ENCODE measurements at places on chromosomes 3 and 15. TPM values are rescaled to one million over a fixed set of nuclear protein-coding genes. Genes with fewer than 3 reads are reported as not detected.

GRCh38 chr3:30502742-30503073 lies 103.7 kb upstream of the TGFBR2 start:
- no peak for DNase-seq

- DNase-seq, result no peak
Measured at GRCh38 chr15:45162771-45163507, 24.8 kb downstream of the SHF start.

Gene SLC27A2
- not detected for total RNA-seq

Gene HTR3E
- total RNA-seq, result not detected

Gene IL20RB
- total RNA-seq, result 0.94 TPM

Gene CACNA1D
- 0.95 TPM for total RNA-seq

Gene QARS1
- total RNA-seq, result 144 TPM

- no peak for DNase-seq
Measured at GRCh38 chr3:197209366-197210260, 88.8 kb downstream of the DLG1 start.

Gene CLRN1
- not detected for total RNA-seq

GRCh38 chr3:23657647-23658046 lies 148.1 kb upstream of the UBE2E1 start:
- no peak for DNase-seq

DNA sequence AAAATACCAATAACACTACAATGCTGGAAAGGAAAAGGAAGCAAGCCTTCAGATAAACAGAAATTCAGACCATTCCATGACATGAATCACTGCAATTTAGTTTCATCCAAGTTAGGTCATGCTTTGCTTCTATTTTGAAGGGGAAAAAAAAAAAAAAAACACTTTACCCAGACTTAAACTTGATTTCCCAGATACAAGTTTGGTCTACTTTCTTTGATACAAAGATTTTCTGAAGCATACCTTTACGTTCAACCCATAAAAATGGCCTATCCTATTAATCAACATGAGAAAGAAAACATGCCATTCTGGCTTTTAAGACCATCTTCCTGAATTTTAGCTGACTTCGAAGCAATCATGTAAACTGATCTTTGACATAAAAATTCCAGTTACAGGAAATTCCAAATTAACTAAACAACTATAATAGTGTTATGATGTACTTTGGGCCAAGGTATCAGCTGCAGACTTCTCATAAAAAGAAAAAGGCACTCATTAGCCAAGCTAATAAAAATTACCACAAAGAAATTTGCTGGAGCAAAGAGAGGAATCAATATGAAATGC lies 12.6 kb downstream of the OSBPL10 start:
- no peak for DNase-seq

GRCh38 chr15:81049835-81050234 lies 49.1 kb downstream of the TLNRD1 start:
- no peak for DNase-seq

DNA sequence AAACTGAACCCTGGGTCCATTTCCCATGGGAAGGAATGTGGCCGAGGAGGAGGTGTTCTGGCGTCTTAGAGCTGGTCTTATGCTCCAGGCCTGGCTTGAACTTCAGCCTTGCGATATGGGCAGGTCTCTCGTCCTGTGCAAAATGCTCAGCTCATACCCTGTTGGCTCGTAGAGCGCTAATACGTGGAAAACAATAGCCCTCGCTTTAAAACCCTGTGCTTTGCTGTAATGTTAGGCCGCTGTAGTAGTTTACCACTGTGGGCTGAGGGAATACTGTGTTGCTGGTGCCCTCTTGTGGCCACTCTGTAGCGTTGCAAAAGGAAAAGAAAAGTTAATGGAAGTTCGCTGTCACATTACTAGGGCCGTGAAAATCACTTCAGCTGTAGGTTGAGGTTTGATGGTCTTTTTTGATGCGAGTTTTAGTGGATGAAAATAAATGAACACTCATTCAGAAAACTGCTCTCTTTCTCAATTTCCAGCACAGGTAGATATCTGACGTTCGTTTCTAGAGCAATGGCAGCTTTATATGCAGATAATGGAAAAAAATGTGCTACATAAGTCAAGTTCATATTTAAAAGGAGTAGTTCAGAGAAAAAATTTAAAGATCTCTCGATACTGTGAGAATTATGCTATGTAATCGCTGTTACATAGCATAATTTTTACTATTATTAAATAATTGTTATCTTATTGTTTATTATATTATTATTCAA lies 92.9 kb downstream of the MCTP2 start:
- DNase-seq, result no peak

Gene CA12
- 7.9 TPM for total RNA-seq

Gene NME9
- not detected for total RNA-seq

- no peak for DNase-seq
Measured at GRCh38 chr3:19256313-19256712, 108.0 kb downstream of the KCNH8 start.

GRCh38 chr3:38689774-38690173 lies 40.3 kb upstream of the SCN5A start:
- no peak for DNase-seq

GRCh38 chr3:31198890-31199289 lies 304.4 kb upstream of the GADL1 start:
- DNase-seq, result no peak

Measured in chondrocyte (in vitro differentiated cells).